ENCODE measurements at places on chromosomes 16 and 17.

- DNase-seq: no peak
These were observed 186.6 kb downstream of the C16orf78 start for GRCh38 chr16:49560004-49560830.

- no peak for DNase-seq
These were observed 384.3 kb upstream of the PSMD7 start for GRCh38 chr16:73912281-73912680.

GRCh38 chr16:10345629-10346028 is 40.2 kb upstream of the ATF7IP2 start:
- DNase-seq: no peak

DNA sequence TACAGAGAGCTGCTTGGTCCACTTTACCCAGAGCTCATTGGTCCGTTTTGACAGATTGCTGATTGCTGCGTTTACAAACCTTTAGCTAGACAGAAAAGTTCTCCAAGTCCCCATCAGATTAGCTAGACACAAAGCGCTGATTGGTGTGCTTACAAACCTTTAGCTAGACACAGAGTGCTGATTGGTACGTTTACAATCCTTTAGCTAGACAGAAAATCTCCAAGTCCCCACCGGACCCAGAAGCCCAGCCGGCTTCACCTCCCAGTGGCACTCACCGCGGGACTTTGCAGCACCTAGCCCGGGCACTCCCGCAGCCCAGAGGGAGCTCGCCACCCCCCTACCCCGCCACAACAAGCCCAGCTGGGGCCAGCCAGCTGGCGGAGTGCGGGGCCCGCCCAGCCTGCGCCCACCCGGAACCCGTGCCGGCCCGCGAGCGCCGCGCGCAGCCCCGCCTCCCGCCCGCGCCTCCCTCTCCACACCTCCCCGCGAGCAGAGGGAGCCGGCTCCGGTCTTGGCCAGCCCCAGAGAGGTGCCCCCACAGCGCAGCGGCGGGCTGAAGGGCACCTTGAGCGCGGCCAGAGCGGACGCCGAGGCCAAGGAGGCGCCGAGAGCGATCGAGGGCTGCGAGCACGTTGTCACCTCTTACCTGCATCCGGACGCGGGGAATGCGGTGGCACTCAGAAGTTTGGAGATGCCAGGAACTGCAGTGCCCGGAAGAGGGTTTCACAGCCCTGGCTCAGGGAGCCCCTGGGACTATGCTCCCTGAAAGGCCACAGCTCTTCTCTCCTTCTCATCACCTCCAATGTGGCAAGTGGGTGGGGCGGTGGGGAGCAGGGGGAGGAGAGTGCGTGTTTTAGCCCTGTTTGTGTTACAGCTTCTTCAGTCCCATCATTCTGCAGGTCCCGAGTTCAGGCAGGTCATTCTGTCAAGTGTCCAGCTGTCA is 1504.5 kb downstream of the CDH11 start:
- DNase-seq: no peak

GRCh38 chr17:83161298-83162034 is 82.1 kb downstream of the METRNL start:
- no peak for DNase-seq

All from NCI-H187 (cell line).